ENCODE measurements at places on chromosomes 12 and 14. TPM values are rescaled to one million over a fixed set of nuclear protein-coding genes. Genes with fewer than 3 reads are reported as not detected.

DNA sequence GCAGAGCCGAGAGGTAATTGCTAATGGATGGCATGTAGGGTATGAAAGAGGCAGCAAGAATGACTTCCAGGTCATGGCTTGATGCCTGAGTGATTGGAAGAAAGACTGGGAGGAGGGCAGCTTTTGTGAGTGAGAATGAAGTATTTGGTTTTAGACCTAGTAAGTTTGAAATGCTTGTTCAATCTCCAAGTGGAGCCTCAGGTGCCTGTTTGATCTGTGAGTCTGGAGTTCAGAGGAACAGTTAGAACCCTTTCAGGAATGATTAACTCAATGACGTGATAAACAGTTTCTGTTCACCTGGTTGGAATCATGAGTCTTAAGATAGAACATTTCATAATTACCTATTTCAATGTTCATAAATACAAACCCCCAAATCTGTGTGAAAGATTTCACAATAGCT lies 10.4 kb downstream of the KCNJ8 start:
- no peak for DNase-seq
- no peaks in the 10 kb centered on the region for H3K27me3 ChIP-seq
- H3K36me3 ChIP-seq = peaks cover 5% of the 10 kb centered on the region
- no peak overlapping the region for H3K27ac ChIP-seq
- no peak overlapping the region for H3K4me3 ChIP-seq

GRCh38 chr12:76199808-76200207 lies 115.3 kb upstream of the NAP1L1 start:
- H3K36me3 ChIP-seq = no peaks in the 10 kb centered on the region
- no peaks in the 10 kb centered on the region for H3K4me1 ChIP-seq
- no peak for DNase-seq
- H3K27me3 ChIP-seq = no peaks in the 10 kb centered on the region
- H3K4me3 ChIP-seq = no peak overlapping the region

DNA sequence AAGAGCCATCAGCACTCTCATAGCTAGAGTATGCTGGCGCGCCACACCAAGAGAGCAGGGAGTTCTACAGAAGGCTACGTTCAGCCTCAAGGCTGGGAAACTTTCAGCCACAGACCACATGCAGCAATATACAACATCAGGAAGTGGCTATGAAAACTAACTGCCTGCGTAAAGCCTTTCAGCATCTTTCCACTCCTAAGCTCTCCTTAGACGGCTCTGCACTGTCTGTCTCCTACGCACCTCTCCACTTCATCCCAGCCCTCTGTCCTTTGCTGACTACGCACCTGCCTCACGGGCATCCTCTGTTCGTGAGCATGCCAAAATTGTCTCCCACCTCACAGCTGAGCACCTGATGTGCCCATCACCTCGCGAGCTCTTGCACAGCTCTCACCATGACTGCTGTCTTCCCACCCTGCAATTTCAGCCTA lies 9.7 kb downstream of the MPHOSPH9 start:
- H3K27me3 ChIP-seq = no peaks in the 10 kb centered on the region
- no peaks in the 10 kb centered on the region for H3K4me1 ChIP-seq
- DNase-seq = no peak
- peaks cover 58% of the 10 kb centered on the region for H3K36me3 ChIP-seq
- no peak overlapping the region for H3K27ac ChIP-seq

DNA sequence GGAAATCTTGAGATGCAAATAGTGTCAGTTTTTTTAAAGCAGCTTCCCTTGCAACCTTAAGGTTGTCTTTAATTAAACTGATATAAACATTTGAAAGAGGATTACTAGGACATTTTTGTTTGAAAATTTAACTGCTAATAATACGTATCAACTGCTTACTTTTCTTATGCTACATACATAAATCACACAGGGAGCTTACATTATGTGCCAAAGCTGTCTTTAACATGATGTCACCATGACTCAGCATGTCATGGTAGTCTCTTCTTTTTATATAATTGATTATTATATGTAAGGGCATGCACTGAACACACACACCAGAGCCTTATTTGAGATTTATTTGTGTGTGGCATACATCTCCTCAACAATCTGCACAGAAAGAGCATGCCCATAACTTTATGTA lies 63.0 kb upstream of the PTHLH start:
- no peak overlapping the region for H3K27ac ChIP-seq
- no peak for DNase-seq
- no peak overlapping the region for H3K4me3 ChIP-seq
- no peaks in the 10 kb centered on the region for H3K4me1 ChIP-seq
- no peaks in the 10 kb centered on the region for H3K36me3 ChIP-seq

DNA sequence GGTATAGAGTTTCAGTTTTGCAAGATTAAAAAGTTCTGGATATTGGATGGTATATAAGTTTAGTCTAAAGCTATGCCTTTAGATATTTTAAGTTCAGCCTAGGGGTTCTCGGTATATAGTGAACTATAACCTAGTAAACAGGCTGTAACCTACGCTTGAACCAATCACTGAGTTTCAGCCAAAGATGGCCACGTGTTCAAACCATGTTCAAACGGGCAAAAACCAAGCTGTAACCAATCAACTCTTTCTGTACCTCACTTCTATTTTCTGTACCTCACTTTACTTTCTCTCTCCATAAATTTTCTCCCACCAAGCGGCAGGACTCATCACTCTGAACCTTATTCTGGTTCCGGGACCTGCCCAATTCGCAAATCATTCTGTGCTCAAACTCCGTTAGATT lies 1.4 kb downstream of the TMBIM4 start:
- H3K4me3 ChIP-seq = no peak overlapping the region
- H3K27ac ChIP-seq = peak overlapping the region; percentile 94
- H3K27me3 ChIP-seq = no peaks in the 10 kb centered on the region
- peaks cover 13% of the 10 kb centered on the region for H3K4me1 ChIP-seq
- H3K36me3 ChIP-seq = no peaks in the 10 kb centered on the region
- no peak for DNase-seq

DNA sequence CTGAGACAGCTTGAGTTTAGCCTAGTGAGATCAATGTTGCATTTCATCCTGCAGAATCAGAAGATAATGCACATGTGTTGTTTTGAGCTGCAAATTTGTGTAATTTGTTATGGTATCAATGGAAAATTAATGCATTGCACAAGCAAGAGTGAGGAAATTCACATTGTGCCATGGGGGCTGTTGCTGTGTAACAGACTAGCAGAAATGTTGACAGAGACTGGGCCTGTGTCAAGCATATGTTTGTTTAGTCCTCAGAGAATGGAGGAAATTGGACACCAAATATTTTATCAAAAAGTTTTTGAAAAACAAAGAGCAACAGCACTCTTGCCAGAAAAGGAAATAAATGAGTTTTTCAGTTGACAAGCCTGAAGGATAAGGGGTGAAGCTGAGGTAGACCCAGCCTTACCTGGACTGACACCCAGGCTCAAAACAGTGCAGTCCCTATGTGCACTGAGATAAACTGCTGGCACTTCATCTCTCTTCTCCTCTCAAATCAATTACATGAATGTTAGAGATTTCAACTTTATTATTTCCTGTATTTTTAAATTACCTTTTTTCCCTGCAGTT lies 1150.0 kb downstream of the FSCB start:
- no peak overlapping the region for H3K4me3 ChIP-seq
- no peak for DNase-seq
- H3K4me1 ChIP-seq = no peaks in the 10 kb centered on the region
- no peak overlapping the region for H3K27ac ChIP-seq
- no peaks in the 10 kb centered on the region for H3K36me3 ChIP-seq

DNA sequence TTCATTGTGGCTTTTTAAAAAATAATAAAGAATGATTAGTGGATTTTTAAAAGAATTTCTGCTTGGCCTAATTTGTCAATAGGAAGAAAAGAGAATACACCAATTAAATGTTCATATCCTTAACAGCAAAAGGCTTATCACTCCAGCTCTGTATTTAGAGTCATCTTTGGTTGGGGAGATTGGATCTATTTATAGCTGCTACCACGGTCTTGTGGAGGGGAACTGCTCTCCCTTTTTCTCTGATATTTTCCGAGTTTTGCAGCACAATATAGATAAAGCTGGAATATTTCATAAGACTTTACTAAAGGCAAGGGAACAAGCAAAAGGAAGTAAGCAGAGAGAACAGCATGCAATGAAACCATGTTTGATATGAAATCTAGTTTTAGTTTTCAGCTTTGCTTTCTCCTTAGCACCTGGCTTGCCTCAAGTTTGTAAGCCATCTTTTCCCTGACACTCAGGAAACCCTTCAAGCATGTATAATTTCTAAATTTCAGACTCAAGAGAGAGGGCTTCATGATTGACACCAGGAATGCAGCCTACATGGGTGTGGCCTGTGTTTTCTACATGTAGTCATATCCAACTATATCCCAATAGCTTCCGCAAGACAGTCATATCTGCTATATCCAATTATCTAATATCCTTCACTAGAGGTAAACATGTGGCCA lies 35.2 kb downstream of the BRMS1L start:
- no peaks in the 10 kb centered on the region for H3K27me3 ChIP-seq
- H3K36me3 ChIP-seq = no peaks in the 10 kb centered on the region
- peaks cover 13% of the 10 kb centered on the region for H3K4me1 ChIP-seq
- peak overlapping the region; percentile 30 for H3K27ac ChIP-seq
- no peak for DNase-seq

GRCh38 chr12:131862600-131862993 lies 31.8 kb upstream of the ULK1 start:
- no peak overlapping the region for H3K4me3 ChIP-seq
- H3K27ac ChIP-seq = no peak overlapping the region
- no peaks in the 10 kb centered on the region for H3K4me1 ChIP-seq
- DNase-seq = no peak

GRCh38 chr12:41277100-41277945 lies 89.2 kb downstream of the PDZRN4 start:
- no peaks in the 10 kb centered on the region for H3K27me3 ChIP-seq
- no peaks in the 10 kb centered on the region for H3K36me3 ChIP-seq

DNA sequence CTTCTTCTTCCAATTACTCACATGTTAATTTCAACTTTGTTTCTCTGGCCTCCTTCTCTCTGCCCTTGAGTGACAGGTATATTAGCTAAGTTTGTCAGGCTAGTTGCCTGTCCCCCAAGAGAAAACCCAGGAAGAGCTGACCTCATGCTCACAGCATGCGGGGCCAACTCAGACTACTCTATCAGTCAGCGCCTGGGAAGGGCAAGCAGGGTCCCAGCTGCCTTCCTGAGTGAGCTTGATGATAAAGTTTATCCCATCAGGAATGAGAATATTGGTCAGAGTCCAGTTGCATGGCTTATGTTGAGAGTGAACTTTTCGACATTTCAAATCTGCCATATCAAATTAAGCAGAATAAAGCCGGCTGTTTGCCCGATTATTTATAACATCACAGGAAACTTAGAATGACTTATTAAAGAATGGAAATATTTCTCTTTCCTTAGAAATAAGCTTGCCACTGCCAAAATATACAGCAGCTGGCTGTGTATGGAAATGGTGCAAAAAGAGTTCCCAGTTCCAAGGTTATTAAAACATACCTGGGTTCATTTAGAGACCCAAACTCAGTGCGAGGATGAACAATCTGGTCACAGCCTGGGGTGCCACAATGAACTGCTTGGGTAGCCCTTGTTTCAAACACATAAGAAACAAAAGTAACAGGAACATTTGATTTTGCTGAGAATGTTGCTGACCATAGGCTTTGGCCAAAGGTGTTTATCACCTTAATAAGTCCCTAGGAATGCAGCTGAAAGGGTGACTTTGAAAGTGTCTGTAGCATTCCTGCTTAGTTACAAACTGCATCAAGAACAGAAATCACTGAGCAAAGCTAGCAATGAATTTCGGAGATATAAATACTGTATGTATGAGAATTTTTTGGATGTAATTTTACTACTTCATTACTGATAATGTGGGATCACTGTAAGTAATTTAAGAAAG lies 1553.8 kb upstream of the FLRT2 start:
- H3K4me1 ChIP-seq = no peaks in the 10 kb centered on the region
- no peaks in the 10 kb centered on the region for H3K36me3 ChIP-seq
- H3K27me3 ChIP-seq = no peaks in the 10 kb centered on the region
- H3K4me3 ChIP-seq = no peak overlapping the region

DNA sequence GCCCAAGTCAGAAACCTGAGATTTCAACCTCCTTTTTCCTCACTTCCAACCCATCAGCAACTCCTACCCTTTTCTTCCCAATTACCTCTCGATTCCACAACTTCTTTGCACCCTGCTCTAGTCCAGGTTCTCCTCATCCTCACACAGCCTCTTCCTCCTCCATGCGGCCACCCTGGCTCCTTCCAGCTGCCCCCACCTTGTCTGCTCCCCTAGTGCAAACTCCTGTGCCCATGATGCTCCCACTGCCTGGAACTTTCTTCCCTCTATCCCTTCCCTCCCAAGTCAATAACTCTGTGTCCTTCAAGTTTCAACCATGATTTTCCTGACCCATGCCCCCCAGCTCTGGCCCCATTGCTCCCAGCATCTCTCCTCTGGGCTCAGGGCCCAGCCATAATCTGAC lies 17.3 kb downstream of the SELPLG start:
- no peak overlapping the region for H3K27ac ChIP-seq
- no peaks in the 10 kb centered on the region for H3K27me3 ChIP-seq
- H3K4me1 ChIP-seq = peaks cover 5% of the 10 kb centered on the region
- DNase-seq = no peak
- no peaks in the 10 kb centered on the region for H3K36me3 ChIP-seq

- no peak overlapping the region for H3K4me3 ChIP-seq
- H3K27ac ChIP-seq = no peak overlapping the region
- DNase-seq = no peak
- H3K4me1 ChIP-seq = peaks cover 9% of the 10 kb centered on the region
These were observed 4.9 kb upstream of the LRIG3 start for GRCh38 chr12:58925111-58925611.

GRCh38 chr12:59850268-59850667 lies 254.4 kb downstream of the SLC16A7 start:
- no peaks in the 10 kb centered on the region for H3K4me1 ChIP-seq
- no peak overlapping the region for H3K27ac ChIP-seq
- H3K4me3 ChIP-seq = no peak overlapping the region
- no peaks in the 10 kb centered on the region for H3K36me3 ChIP-seq

GRCh38 chr12:13318231-13319015 lies 121.9 kb downstream of the EMP1 start:
- no peak for DNase-seq
- H3K4me1 ChIP-seq = no peaks in the 10 kb centered on the region
- H3K4me3 ChIP-seq = no peak overlapping the region
- no peaks in the 10 kb centered on the region for H3K36me3 ChIP-seq
- H3K27ac ChIP-seq = no peak overlapping the region
- H3K27me3 ChIP-seq = no peaks in the 10 kb centered on the region

- no peaks in the 10 kb centered on the region for H3K36me3 ChIP-seq
- H3K27me3 ChIP-seq = no peaks in the 10 kb centered on the region
- DNase-seq = peak; percentile 10
- H3K4me3 ChIP-seq = peak overlapping the region; percentile 64
- H3K4me1 ChIP-seq = peaks cover 8% of the 10 kb centered on the region
These were observed 23.1 kb upstream of the GNS start for GRCh38 chr12:64782191-64782876.

- DNase-seq = no peak
- no peak overlapping the region for H3K27ac ChIP-seq
- H3K27me3 ChIP-seq = no peaks in the 10 kb centered on the region
- no peaks in the 10 kb centered on the region for H3K4me1 ChIP-seq
- no peaks in the 10 kb centered on the region for H3K36me3 ChIP-seq
- H3K4me3 ChIP-seq = no peak overlapping the region
These were observed 8.9 kb downstream of the SLC7A8 start for GRCh38 chr14:23174296-23175184.

- H3K4me3 ChIP-seq = peak overlapping the region; percentile 45
- H3K4me1 ChIP-seq = peaks cover 24% of the 10 kb centered on the region
- no peaks in the 10 kb centered on the region for H3K27me3 ChIP-seq
These were observed 13.2 kb downstream of the PLBD1 start for GRCh38 chr12:14554281-14555007.

The CCND2 gene
- 48.0 TPM for polyA plus RNA-seq

The TMEM132C gene
- 1.2 TPM for polyA plus RNA-seq

The OR4E2 gene
- not detected for polyA plus RNA-seq

The LRTM2 gene
- not detected for polyA plus RNA-seq

The KITLG gene
- polyA plus RNA-seq = 4.2 TPM

The ZFHX2 gene
- 0.24 TPM for polyA plus RNA-seq

The ATP2A2 gene
- polyA plus RNA-seq = 1,113 TPM

The SOCS2 gene
- polyA plus RNA-seq = 11.2 TPM

The TC2N gene
- polyA plus RNA-seq = 1.2 TPM

The PDZRN4 gene
- not detected for polyA plus RNA-seq

The DTX1 gene
- 0.50 TPM for polyA plus RNA-seq

Data from heart left ventricle (tissue), 16 donors.